ENCODE measurements at places on chromosomes 5 and 9. TPM values are rescaled to one million over a fixed set of nuclear protein-coding genes. Genes with fewer than 3 reads are reported as not detected.

DNA sequence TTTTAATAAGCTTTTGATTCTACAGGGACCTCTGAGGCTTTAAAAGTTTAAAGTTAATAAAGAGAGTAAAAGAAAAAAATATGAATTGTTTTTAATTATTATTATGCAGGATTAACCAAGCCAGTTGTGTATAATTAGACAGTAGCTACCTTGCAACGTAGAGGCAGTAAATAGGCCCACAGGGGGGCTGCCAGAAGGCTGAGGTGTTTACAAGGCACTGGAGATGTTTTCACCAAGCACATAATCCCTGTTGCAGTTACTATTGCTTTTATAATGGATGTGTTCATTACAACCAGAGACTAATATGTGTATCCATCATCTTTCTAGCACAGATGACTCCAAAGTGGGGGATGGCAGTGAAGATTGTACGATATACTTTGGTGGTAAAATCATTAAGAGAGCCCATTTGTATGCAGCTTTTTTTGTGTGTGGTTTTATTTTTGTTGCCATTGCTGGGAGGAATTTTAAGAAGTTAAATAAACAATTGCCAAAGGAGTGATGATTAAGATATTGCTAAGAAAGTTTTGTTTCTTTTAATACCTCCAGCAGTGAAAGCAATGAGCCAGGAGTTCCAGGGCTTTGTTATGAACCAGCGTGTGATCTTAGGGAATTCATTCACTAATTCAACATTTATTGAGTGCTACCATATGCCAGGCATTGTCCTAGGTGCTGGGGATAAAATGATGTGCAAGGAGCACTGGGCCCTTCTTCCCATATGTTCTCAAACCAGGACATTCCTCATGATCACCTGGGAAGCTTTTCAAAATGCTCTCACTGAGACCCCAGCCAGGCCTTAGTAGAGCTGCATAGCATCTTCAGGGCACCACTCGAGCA is 138.7 kb upstream of the EFNA5 start:
- peak; percentile 50 for DNase-seq

GRCh38 chr9:134329886-134330285 is 3.6 kb downstream of the RXRA start:
- DNase-seq = no peak

DNA sequence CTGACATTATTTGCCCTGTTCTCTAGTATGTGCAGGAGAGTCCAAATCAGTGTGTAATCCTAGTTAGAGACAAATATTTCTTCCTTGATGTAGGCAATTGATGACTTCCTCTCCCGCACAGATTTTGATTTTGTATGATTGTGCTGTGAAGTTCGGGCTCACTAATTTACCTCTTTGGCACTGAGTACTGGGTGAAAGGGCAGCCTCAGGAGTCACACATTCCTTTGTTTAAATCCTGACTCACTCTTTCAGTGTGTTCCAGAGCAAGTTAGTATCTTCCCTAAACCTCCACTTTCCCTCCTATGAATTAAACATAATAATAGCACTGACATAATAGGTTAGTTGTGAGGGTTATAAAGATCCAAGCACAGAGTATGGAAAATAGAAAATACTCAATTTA is 269.7 kb downstream of the ISL1 start:
- peak; percentile 14 for DNase-seq

DNA sequence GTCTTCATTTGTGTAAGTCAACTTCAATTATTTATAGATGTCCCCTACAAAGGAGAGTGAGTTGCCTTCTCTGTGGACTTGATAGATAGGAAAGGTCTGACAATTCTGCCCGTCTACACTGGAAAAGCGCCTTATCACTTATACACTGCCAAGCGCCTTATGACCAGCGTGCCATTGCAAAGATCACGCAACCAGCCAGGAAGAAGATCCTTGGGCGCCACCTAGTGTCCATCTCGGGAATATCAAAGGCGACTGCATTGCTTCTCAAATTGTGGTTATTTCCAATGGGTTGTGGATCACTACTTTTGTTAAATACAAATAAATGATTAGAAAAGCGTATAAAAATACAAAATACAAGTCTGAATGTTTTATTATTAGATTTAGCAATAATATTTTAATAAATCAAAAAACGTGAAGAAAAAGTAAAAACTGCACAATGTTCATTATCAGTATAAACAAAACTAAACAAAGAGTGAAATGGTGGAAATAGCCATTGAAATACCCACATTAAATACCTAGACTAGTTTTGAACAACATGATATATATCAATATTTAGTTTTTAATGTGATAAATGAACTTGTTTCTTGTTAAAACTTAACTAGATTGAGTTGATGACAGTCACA is 27.8 kb downstream of the SUB1 start:
- DNase-seq = peak; percentile 78

DNA sequence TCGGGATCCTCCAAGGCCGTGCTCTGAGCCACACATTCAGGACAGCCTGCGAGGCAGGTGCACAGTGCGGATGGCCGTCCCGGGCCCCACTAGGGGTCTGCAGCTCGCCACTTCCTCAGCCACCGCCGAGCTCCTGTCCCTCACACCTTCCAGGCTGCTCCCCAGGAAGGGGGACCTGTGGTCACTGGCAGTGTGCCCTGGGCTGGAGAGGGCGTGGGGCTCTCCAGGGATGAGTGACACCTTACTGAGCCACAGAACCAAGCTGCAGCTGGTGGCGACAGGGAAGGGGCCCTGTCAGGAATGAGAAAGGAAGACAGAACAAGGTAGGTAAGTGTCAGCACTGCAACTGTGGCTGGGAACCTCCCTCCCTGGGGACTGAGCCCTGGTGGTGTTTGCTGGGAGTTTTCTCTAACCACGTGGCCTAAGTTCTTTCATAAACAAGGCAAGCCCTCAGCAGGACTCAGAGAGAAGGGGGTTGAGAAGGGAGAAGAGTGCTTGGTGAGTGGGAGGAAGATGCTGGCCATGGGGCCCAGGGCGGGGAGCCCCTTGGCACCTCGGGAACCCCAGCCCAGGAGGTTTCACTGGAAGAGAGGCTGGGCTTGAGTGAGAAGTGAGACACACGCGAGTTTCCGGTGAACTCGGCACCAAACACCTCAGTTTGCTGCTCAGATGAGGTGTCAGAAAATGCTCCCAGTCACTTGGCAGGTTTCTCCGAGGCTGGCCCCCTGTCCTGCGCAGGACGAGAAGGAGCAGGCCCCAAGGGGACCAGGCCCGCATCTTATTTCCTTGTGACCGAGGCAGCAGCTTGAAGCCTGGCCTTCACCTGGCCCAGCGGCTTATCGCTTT is 5.2 kb downstream of the IL13 start:
- DNase-seq = no peak

GRCh38 chr5:80346055-80346454 is 26.3 kb downstream of the SPZ1 start:
- DNase-seq = peak; percentile 33

DNA sequence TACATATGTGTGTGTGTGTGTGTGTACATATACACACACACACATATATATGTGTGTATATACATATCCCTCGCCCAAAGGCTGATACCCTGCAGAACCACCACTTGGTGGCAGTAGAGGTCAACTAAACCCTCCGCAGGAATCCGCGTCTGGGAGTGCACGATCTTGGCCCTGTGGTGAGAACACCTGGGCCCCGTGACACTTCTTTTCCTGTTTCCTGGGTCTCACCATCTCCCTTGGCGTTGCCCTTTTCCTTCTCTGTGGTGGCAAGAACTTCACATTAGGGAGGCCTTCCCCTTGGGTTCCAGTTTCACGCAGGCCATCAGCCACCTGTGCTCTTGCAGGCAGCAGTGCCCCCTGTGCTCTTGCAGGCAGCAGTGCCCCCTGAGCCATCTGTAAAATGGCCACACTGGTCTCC is 8.2 kb downstream of the IL9 start:
- peak; percentile 81 for DNase-seq

DNA sequence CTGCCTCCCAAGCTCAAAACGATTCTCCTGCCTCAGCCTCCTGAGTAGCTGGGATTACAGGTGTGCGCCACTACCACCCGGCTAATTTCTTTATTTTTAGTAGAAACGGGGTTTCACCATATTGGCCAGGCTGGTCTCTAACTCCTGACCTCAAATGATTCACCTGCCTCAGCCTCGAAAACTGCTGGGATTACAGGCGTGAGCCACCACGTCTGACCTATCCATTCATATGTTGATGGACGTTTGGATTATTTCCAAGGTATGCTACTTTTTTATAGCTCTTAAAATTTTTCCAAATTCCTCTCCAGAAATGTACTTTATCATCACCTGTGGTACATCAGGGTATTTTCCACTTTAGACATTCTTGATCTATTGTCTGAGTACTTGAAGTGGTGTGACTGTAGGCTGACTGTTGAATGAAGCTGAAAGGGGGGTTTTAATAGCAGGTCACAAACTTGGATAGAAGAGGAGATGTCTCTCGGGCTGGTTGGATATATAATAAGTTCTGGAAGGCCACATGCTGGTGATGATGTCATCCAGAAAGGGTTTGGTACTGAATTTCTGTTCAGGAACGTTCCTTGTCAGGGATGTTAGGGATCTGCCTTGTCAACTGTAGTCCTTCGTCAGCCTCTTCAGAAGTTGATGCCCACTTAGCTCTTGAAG is 7.4 kb downstream of the CTNNA1 start:
- no peak for DNase-seq

DNA sequence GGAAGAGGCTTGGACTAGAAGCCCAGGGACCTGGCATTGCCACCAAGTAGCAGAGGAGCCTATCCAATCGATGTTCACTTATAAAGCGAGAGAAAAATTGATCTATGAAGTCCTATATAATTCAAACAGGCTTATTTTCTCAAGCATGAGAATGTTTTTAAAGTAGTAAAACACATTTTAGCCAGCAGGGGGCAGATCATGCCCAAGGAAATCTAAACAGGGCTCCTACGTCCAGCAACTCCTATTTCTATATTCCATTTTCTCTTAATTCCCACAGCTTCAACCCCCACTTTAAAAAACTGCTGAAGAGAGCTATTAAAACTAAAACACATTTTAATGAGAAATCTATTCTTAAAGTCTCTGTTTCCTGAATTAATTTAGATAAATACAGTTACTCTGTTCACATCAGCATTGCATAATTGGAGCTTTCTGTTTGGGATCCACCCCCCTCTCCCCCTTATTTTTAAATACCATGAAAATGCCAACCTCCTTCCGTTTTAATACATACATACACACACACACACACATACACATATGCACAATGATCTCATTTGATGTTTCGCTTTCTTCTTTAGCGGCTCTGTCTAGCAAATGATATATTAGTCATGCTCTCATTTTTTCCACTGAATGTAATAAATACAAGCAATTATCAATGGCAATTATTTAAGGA is 144.9 kb downstream of the MYO10 start:
- peak; percentile 59 for DNase-seq

- DNase-seq = no peak
These were observed 11.8 kb upstream of the NDUFB6 start for GRCh38 chr9:32584784-32585183.

DNA sequence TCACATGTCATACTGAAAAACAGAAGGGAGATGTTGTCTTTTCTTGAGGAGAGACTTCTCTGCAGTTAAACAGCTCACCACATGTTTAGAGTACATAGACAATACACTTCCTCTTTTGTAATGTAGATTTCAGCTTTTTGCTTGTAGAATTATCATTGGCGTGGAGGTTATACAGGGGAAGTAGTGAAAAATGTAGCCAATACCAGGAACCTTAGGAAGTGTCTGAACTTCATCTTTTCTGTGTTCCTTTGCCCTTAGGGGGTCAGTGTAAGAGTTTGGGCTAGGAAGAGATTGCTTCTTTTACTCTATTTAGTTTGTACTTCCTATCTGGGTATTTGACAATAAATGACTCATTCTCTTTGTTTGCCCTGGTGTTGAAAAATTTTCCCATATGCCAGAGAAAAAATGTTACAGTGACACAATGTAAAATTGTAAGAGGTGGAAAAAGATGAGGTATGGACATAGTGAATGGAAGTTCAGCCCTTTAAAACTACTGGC is 21.0 kb upstream of the CDKN2B start:
- DNase-seq = no peak

- no peak for DNase-seq
These were observed 250.5 kb downstream of the KCNN2 start for GRCh38 chr5:114612406-114612805.

DNA sequence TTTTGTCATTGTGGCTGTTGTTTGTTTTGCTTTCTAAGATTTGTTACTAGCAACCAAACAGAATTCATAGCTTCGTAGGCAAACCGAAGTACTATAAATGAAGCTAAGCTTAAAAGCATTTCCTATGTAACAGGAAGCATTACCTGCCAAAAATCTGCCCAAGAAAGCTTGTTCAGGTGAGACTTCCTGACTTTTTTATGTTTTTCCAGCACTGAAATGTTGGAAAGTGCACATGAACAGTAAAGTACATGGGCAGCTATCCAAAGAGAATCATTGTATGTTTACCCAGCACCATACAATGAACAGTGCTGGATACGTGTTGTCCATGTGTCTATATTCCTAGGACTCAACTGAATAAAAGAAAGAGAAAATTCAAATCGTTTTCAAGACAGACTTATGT is 247.1 kb downstream of the NFIB start:
- DNase-seq = no peak

The PRKACG gene
- total RNA-seq = not detected

The DNLZ gene
- total RNA-seq = 15.8 TPM

The FOXI1 gene
- total RNA-seq = not detected

The SLC34A3 gene
- total RNA-seq = not detected

The FBXL7 gene
- 14.0 TPM for total RNA-seq
